ENCODE measurements at places on chromosomes 3 and 15.

GRCh38 chr15:30791239-30792175, 112.2 kb upstream of the FAN1 start:
- no peak for DNase-seq

DNA sequence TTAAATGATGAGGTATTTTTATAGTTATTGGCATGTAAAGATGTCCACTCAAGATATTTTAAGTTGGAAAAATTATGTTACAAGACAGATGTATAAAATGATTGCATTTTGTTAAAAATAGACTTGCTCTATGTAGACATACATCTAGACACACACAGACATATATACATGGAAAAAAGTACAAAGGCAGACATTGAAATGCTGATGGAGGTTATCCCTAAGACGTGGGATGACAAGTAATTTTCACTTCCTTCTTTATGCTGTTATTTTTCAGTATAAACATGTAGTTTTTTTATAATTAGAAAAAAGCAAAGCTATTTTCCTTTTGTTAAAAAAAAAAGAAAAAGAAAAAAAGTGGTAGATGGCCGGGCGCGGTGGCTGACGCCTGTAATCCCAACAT, 7.2 kb downstream of the HOMER2 start:
- no peak for DNase-seq

DNA sequence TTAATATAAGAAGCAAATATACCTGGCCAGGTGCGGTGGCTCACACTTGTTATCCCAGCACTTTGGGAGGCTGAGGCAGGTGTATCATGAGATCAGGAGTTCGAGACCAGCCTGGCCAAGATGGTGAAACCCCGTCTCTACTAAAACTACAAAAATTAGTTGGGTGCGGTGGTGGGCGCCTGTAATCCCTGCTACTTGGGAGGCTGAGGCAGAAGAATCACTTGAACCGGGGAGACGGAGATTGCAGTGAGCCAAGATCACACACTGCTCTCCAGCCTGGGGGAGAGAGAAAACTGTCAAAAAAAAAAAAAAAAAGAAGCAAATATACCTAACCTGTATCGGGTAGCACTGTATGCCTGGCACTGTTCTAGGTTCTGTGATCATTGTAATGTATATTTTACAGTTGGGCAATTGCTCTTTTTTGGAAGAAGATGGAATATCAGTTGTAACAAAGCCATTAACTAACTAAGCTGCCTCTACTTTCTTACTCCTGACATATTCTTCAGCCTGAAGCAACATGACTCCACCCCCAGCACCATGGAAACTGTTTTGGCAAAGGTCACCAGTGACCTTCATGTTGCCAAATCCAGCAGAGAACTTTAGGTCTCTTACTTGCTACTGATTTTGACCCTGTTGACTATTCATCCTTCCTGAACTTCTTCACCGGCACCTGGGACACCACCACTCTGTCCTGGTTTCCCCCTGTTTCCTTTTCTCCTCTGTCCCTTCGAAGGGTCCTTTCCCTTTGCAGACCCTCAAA, 203.8 kb downstream of the RPLP1 start:
- no peak for DNase-seq

DNA sequence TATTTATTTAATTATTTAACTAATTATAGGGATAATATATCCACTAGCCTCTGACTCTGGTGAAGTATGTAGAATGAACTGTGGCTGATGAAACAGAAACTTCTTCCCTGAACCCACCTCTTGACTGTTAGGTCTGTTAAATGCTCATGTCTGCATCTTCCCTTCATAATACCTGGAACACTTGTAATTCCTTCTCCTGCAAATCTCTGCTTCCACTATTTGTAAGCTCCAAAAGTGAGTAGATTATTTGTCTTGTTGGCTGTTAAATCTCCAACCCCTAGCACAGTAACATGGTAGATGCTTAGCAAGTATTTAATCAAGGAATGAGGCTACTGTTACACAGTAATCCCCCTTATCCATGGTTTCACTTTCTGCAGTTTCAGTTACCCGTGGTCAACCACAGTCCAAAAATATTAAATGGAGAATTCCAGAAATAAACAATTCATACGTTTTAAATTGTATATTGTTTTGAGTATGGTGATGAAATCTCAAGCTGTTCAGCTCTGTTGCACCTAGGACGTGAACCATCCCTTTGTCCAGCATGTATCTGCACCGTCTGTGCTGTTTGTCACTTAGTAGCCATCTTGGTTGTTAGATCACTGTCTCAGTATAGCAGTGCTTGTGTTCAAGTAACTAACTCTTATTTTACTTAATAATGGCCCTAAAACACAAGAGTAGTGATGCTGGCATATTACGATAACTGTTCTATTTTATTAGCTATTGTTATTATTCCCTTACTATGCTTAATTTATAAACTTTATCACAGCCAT, 5.7 kb downstream of the TTBK2 start:
- DNase-seq, result no peak

DNA sequence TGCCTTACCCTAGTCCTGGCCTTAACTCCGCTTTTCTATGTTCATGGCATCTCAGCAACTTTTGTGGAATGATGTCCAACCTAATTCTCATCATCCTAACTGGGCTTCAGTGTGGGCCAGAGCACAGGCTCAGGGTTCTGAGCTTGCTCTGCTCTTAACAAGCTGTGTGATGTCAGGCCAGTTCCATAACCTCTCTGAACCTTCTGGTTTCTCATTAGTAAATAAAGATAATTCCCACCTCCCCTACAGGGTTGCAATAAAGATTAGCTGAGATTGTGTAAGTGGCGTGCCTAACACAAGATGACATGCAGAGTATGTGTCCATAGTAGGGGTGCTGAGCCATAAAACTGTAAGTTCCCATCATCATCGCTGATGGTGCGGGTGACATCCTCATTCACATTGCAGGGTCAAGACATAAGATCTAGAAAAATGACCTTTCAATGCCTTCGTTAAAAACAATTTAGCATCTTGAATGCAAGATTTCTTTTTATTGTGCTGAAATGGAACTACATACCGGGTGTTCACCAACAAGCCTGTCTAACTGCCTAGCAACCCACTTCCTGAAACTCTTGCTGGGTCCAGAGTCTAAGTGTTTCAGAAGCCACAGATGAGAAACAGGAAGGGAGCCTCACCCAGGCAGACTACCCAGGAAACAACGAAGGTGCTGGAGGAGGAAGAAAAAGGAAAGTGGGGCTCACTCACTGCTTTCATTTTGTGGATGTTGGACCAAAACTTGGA, 36.2 kb downstream of the CDCP1 start:
- no peak for DNase-seq

GRCh38 chr3:72800869-72801268, 47.4 kb downstream of the SHQ1 start:
- DNase-seq, result no peak

DNA sequence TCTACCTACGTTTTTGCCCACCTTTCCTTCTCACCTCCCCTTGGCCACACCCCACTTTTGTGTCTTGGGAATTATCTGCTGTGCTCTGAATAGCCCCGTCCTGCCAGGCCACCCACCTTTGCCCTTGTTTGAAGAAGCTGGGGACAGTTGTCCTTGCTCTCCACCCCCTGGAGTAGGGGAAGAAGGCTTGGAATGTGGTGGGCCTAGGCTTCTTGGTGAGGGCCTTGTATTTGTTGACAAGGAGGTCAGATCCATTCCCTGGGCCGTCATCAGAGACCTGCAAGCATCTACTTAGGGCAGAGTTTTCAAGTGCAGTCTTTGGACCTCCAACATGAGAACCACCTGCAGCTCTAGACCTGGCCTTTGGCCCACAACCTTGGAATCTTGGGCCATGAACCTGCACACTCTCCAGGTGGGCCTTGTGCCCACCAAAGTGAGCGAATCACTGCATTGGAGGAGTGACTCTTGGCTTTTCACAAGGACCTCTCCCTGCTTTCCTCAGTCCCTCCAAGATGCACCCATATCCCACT, 160.6 kb downstream of the APBA2 start:
- no peak for DNase-seq

DNA sequence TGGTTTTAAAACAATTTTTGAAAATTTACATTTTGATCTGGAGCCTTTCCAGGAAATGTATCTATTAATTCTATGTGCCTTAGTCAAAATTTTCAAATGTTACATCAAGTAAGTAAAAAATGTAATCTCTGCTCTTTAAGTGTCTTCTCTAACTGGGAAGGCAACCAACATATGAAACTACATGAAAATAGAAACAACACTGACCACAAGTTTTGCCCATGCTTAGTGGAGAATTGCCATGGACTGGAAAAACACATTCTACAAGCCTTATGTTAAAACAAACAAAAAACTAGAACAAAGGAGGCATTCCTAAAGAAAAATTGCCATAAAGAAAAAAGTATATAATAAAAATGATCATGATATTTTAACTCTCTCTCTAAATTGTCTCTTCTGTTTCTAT, 75.9 kb upstream of the SPRED1 start:
- DNase-seq, result no peak

DNA sequence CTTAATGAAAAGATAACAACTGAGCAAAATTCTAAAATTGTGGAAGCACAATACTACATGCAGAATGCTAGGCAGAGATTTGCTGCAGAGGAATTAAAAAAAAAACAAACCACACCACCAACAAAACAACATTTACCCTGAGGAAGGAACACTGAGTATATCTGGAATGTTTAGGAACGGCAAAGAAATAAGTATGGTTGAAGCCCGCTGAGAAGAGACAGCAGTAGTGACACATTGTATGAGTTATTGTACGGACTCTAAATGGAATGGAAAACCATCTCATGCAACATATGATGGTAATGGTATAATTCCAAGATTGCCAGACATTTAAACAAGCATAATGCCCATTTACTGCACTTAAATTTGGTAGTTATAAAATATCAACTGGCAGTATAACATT, 568.2 kb upstream of the CCDC54 start:
- DNase-seq, result no peak
